ENCODE measurements at places on chromosomes 5 and 9.

DNA sequence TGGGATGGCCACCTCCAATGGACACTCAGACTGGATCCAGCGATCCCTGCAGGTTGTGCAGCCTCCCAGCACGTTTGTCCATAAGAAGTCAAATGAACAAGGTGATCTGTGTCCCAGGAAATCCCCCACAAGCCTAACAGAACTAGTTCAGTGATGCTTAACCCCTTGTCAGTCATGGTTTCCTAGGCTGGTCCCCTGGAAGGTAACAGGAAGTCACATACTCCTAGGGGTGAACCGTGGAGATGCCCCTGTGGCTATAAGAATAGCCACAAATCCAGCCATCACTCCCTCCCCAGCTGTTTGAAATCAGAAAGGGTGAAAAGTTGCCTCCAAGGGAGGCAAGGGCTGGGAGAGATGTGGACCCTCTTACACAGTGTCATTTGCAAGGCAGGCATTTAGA is 22.5 kb downstream of the PAX5 start:
- no peak for DNase-seq

GRCh38 chr5:127068493-127069214 is 4.6 kb downstream of the C5orf63 start:
- no peak for DNase-seq

DNA sequence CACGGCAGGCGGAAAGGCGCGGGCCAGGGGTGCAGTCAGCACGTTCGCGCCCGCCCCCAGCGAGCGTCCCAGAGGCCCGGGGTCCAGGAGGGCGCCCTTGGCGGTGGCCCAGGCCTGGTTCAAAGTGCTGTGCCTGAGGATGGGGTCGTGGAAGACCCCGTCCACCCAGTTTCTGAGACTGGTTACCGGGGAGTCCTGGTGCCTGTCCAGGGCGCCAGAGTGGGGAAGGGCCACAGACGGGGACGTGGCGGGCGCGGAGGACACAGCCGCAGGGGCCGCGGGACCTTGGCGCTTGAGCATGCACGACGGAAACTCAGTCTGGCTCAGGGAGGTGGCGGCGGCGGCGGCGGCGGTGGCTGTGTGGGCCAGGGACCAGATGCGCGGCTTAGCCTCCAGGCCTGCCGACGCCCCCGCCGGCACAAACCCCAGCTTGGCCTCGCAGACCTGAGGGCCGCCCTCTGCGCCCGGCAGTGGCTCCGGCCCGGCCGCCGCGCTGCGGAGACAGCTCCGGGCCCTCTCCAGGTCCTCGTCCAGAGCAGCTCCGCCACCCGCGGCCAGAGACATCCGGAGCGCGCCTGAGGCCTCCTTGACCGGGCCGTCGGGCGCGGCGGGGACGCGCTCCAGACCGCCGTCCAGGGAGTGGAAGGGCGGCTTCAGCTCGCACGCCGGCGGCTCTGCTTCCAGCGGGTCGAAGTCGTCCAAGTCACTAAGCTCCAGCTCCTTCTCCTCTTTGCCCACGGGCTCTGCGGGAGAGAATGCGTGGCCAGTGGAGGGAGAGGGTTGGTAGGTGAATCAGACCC is 4.5 kb downstream of the IRX4 start:
- no peak for DNase-seq

GRCh38 chr5:56648460-56649034 is 166.8 kb upstream of the MAP3K1 start:
- DNase-seq: no peak

DNA sequence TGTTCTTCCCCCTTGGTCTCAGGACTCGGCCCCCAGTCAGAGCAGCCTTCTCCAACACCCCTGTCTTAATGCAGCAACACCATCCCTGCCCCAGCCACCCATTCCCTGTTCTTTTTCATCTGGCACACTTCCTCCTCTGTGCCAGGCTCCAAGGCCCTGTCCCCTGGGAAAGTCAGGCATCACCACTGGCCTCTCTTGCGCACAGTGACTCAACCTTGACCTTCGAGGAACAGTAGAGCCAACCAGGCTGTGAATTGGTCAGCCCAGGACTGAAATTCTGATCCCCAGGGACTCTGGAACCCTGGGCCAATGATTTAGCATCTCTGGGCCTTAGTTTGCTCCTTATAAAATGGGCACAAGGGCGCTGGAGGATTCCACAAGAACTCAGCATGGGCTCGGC is 10.5 kb upstream of the RALGDS start:
- no peak for DNase-seq

DNA sequence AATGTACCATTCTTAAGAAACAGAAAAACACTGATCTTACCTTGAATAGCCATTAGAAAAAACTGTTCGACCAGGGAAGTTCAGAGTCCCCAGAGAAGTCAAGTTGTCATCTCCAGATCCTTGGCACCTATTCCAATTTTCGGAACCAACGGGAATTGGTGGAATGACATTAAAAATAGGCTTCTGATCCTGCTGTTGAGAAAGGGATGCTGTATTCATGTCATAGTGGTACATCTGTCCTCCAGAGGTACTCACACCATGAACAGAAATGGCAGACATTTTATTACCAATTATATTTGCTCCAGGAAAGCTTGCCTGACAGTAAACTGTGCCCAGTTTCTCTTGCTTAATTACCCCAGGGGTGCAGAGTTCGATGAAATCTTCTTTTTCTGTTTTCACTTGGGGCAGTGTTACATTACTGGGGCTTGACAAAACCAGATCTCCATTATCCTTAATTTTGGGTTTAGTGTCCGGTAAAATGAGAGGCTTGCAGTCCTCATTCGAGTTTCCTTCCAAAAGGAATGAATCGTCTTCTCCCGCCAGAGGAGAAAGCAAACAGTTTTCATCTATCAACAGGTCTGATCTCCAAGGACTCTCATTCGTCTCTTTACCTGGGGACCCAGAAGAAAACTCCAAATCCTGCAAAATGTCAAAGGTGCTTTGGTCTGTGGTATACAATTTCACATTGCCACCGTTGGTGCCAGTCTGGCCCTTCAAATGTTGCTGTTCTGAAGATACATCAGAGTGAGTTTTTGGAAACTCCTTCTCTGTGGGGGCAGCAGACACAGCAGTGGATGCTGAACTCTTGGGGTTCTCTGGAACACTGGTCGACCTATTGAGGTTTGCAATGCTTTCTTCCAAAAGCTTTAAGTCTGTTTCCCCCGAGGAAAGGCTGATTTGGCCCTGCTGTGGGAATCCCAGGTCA is 3.6 kb downstream of the NR3C1 start:
- no peak for DNase-seq

GRCh38 chr5:36240779-36241630 is 720 bp downstream of the NADK2 start:
- peak; percentile 65 for DNase-seq

- no peak for DNase-seq
These were observed 257.3 kb downstream of the MLLT3 start for GRCh38 chr9:20364959-20365358.

DNA sequence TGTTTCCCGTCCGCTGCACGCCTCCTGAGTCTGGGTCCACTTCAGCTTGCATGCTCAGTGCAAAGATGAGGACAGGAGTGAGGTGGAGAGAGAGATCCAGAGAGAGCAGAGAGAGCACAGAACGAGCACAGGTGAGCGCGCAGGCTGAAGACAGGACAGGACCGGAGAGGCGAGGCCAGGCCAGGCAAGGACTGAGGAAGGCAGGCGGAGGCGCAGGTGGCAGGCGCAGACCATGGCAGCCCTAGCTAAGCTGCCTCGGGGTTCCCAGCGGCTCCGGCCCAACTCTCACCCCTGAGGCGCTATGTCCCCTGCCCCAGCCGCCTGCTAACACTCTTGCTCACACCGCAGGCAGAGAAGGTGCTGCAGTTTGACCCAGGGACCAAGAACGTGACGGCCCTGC is 9.7 kb downstream of the GRIN1 start:
- no peak for DNase-seq

- DNase-seq: no peak
These were observed 264.2 kb downstream of the CRB2 start for GRCh38 chr9:123620239-123620638.

DNA sequence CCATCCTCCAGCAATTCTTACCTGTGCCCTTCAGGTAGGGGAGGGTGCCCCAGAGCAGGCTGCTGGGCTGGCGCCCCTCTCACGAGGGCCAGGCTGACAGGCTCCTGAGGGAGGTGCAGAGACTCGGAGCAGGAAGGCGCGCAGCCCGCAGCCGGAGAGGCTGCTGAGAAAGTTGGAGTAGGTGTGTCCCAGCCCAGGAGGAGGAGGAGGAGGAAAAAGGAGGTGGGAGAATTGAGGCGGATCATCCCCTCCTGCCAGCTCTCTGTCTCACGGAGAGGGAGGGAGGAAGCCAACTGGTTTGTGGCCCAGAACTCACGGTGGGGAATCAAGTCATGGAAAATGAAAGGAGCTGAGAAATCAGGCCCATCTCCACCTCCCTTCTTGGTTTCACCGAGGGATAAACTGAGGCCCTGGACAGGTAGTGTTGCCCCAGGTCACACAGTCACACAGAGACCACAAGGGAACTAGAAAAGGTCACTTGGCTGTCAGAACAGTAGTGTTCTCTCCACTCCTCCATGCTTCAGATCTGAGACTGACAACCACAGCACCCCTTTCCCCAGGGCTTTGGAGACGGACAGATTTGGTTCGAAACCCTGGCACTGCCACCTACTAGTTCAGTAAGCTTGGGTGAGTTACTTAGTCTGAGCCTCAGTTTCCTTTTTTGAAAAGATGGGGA is at the start of gene FAT2:
Gene FAT2 (minus strand): TSS at position 188 of the 676 bp plus-strand sequence. CDS start 22,400 bp downstream, outside the sequence.
- no peak for DNase-seq

GRCh38 chr5:138542180-138542955 is 668 bp downstream of the ETF1 start:
- no peak for DNase-seq

- DNase-seq: no peak
These were observed 61.8 kb downstream of the ELL2 start for GRCh38 chr5:95899829-95900228.

GRCh38 chr5:162128117-162128516 is 60.5 kb downstream of the GABRG2 start:
- no peak for DNase-seq

DNA sequence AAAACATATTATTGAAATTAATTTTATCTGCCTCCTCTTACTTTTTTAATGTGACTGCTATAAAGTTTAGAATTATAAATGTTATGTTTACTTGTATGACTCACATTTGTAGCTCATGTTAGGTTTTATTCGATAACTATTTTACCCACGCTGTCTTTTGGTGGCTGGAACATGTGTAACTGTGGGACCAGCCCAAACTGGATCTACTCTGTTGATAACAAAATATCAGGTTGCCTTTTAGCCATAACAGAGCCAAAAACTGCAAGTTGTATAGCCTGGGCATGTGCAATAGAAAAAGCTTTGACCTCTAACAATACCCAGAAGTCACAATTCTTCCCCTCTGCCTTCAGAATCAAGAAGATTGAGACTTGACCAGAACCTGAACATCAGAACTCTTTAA is 356.5 kb downstream of the PRELID2 start:
- DNase-seq: no peak

DNA sequence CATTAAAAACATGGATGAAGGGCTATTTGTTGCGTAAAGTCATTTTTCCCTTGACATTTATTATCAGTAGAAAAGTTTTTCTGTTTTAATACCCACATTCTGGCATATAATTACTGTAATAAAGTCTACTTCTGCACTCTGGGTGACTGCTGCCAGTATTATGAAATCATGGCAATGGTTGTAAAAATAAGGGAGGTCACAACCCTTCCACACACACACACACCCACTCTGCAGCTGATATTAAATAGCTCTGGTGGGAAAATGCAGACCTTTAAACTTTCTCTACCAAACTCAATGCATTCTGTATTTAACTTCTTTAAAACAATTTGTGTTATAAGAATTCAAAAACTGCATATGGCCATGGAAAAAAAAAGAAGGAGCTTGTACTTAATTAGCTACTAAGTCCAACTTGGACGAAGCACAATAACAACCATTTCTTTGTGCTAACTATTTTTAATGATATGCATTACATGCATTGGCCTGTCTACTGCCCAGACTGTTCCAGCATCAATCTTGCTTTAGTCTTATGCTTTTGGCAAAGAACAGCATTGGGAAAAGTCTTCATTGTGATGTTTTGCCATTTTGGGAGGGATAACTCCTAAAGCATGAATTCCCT is 137.6 kb upstream of the MAP3K1 start:
- DNase-seq: no peak

- DNase-seq: no peak
These were observed 30.2 kb downstream of the MAML1 start for GRCh38 chr5:179762781-179763176.

- DNase-seq: no peak
These were observed 274.0 kb downstream of the PIK3R1 start for GRCh38 chr5:68489556-68489955.

- no peak for DNase-seq
These were observed 542.4 kb downstream of the RAB3C start for GRCh38 chr5:59125011-59125961.

GRCh38 chr5:105501315-105501714 is 1938.7 kb upstream of the NUDT12 start:
- no peak for DNase-seq

GRCh38 chr9:92686954-92687353 is 17.0 kb upstream of the IPPK start:
- DNase-seq: no peak

- DNase-seq: no peak
These were observed 84.9 kb downstream of the ADAMTS12 start for GRCh38 chr5:33806738-33807442.

DNA sequence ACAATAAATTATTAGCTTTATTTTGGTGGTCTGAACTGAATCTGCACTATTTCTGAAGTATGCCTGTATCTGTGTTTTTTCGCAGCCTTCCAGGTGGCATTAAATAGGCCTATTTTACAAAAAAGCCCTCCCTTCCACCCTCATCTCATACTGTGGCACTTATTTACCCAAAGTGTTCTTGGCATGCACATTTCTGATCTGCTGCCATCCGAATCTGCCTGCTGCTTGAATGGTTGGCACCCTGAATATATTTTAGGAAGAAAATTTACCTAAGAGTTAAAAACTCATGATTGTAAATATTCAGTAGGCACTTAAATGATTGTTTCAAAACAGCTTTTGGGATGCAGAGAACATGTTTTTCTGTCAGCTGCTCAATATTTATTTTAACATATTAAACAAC is 150.1 kb downstream of the SLC28A3 start:
- no peak for DNase-seq

GRCh38 chr5:143316844-143317631 is 86.4 kb downstream of the NR3C1 start:
- no peak for DNase-seq

GRCh38 chr5:2091921-2092320 is 209.2 kb upstream of the IRX4 start:
- DNase-seq: no peak

DNA sequence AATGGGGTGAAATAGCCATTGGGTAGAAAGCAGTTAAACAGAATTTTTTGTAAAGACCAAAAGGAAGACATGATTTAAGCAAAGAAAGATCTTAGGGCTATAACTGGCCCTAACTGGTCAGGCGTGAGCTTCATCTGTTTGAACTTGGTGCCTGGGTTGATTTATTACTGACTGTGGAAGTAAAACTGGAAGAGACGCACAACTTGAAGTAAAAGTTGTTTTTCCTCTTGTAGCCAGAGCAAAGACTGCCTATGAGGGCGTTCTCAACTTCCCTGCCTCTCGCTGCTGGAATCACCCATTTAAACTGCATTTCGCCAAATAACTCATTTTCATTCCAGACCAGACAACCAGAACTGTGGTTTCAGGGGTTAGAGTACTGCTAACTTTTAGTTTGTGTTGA is 1.5 kb downstream of the THBS4 start:
- no peak for DNase-seq

GRCh38 chr9:34592895-34593601 is 3.5 kb upstream of the CNTFR start:
- peak; percentile 56 for DNase-seq
